ENCODE measurements at places on chromosomes 2 and 18. TPM values are rescaled to one million over a fixed set of nuclear protein-coding genes. Genes with fewer than 3 reads are reported as not detected.
A peak's percentile ranks its signal among the peaks of the same experiment; 100 is the strongest.

The ANKRD30BL gene
- not detected for total RNA-seq

- DNase-seq = peak; percentile 76
- H3K4me3 ChIP-seq = no peak overlapping the region
- no peak overlapping the region for H3K27ac ChIP-seq
- H3K4me1 ChIP-seq = peaks cover 9% of the 10 kb centered on the region
- no peaks in the 10 kb centered on the region for H3K36me3 ChIP-seq
- H3K27me3 ChIP-seq = peaks cover 8% of the 10 kb centered on the region
Measured at GRCh38 chr2:238240757-238241711, 1.2 kb upstream of the HES6 start.

The KYNU gene
- 6.9 TPM for total RNA-seq

The STON1 gene
- 21.7 TPM for total RNA-seq

GRCh38 chr18:75179819-75180600, 28.9 kb downstream of the PTGR3 start:
- no peak for DNase-seq
- H3K4me3 ChIP-seq = no peak overlapping the region
- no peak overlapping the region for H3K27ac ChIP-seq
- no peaks in the 10 kb centered on the region for H3K4me1 ChIP-seq

- no peak overlapping the region for H3K4me3 ChIP-seq
- no peaks in the 10 kb centered on the region for H3K36me3 ChIP-seq
- H3K4me1 ChIP-seq = no peaks in the 10 kb centered on the region
- H3K27me3 ChIP-seq = no peaks in the 10 kb centered on the region
- peak overlapping the region; percentile 54 for H3K27ac ChIP-seq
Measured at GRCh38 chr2:191231995-191232394, 13.2 kb upstream of the MYO1B start.

DNA sequence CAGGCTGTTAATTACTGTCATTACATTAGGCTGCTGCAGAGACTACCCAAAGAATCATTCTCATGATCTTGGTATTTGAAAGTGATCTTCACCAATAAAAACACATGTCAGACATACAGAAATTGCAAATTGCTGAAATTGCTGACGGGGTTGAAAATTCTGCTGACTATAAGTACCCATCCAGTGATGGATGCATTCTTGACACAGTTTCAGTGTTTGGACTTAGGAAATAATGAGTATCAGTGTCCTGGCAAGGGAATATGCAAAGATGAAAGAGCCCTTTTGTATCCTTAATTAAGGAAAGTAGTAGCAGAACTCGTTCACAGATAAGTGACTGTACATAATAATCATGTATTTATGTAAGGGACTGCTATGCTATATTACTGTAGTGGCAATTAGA, 221.1 kb upstream of the ATP5MC3 start:
- H3K27ac ChIP-seq = no peak overlapping the region
- no peaks in the 10 kb centered on the region for H3K4me1 ChIP-seq
- H3K36me3 ChIP-seq = no peaks in the 10 kb centered on the region

GRCh38 chr18:8084160-8084559, 517.0 kb downstream of the PTPRM start:
- DNase-seq = no peak
- no peaks in the 10 kb centered on the region for H3K27me3 ChIP-seq
- H3K4me3 ChIP-seq = no peak overlapping the region
- no peaks in the 10 kb centered on the region for H3K4me1 ChIP-seq
- H3K36me3 ChIP-seq = no peaks in the 10 kb centered on the region
- H3K27ac ChIP-seq = no peak overlapping the region

The PLGLB2 gene
- 2.7 TPM for total RNA-seq

GRCh38 chr2:122203523-122203922, 448.1 kb downstream of the TSN start:
- no peak overlapping the region for H3K27ac ChIP-seq
- no peak overlapping the region for H3K4me3 ChIP-seq
- H3K36me3 ChIP-seq = no peaks in the 10 kb centered on the region
- no peaks in the 10 kb centered on the region for H3K27me3 ChIP-seq
- no peak for DNase-seq

GRCh38 chr2:104919127-104919526, 65.2 kb downstream of the POU3F3 start:
- H3K27me3 ChIP-seq = no peaks in the 10 kb centered on the region
- DNase-seq = no peak
- H3K4me3 ChIP-seq = no peak overlapping the region
- no peak overlapping the region for H3K27ac ChIP-seq
- no peaks in the 10 kb centered on the region for H3K36me3 ChIP-seq
- H3K4me1 ChIP-seq = no peaks in the 10 kb centered on the region
